Endothelial cell of coronary artery (primary cell): ENCODE measurements at places on chromosomes 12 and 14. TPM values are rescaled to one million over a fixed set of nuclear protein-coding genes. Genes with fewer than 3 reads are reported as not detected.

The FAM177A1 gene
- 30.1 and 46.3 TPM in 2 replicates for total RNA-seq

The TBX3 gene
- total RNA-seq = 0.63 and 3.2 TPM in 2 replicates

The NTN4 gene
- total RNA-seq = 92.9 and 390 TPM in 2 replicates

The ST8SIA1 gene
- total RNA-seq = 0.09 TPM in 2 replicates

The OR6C4 gene
- total RNA-seq = not detected in 2 replicates

The GPRC5D gene
- total RNA-seq = not detected in 2 replicates

The SYCP3 gene
- 0.09 and 0.19 TPM in 2 replicates for total RNA-seq

The ANKRD9 gene
- 8.0 and 13.7 TPM in 2 replicates for total RNA-seq

The AP5M1 gene
- total RNA-seq = 20.7 and 24.0 TPM in 2 replicates

The KRT5 gene
- total RNA-seq = 0.18 and 0.28 TPM in 2 replicates
